T-helper 2 cell treated with Interferon-gamma antibody and Interleukin-4, amounts not matched to agents 100 ng/mL and 5 ng/mL, for 36 hours (primary cell): ENCODE measurements at places on chromosomes 4 and X. TPM values are rescaled to one million over a fixed set of nuclear protein-coding genes. Genes with fewer than 3 reads are reported as not detected.

FANCB gene
- 13.0 TPM in 2 replicates for total RNA-seq

FAM53A gene
- 0.95 and 2.7 TPM in 2 replicates for total RNA-seq

S100P gene
- 34.1 and 37.1 TPM in 2 replicates for total RNA-seq

F9 gene
- not detected in 2 replicates for total RNA-seq

C1QTNF7 gene
- total RNA-seq, result not detected in 2 replicates

PDE6B gene
- total RNA-seq, result 13.5 and 14.1 TPM in 2 replicates

AMBN gene
- total RNA-seq, result not detected in 2 replicates

NRK gene
- total RNA-seq, result not detected in 2 replicates

OTC gene
- total RNA-seq, result not detected in 2 replicates

PRKG2 gene
- 0.82 and 0.98 TPM in 2 replicates for total RNA-seq
